Fibroblast of the aortic adventitia (primary cell): ENCODE measurements at places on chromosomes 6 and 20. TPM values are rescaled to one million over a fixed set of nuclear protein-coding genes. Genes with fewer than 3 reads are reported as not detected.

Gene GRM4
- 0.08 TPM in 1 of 2 replicates, not detected in the other for total RNA-seq

Gene SEMG1
- total RNA-seq = not detected in 2 replicates

Gene EPPIN
- total RNA-seq = not detected in 2 replicates

Gene DACT2
- total RNA-seq = 0.27 and 0.98 TPM in 2 replicates

Gene C20orf96
- total RNA-seq = 0.98 and 2.4 TPM in 2 replicates

Gene ZNF391
- 1.4 and 3.0 TPM in 2 replicates for total RNA-seq

Gene WFDC12
- not detected in 2 replicates for total RNA-seq

Gene PTCRA
- not detected in 2 replicates for total RNA-seq

Gene KCNK15
- total RNA-seq = 4.2 and 8.5 TPM in 2 replicates

Gene POM121L2
- total RNA-seq = not detected in 2 replicates

Gene COX7A2
- total RNA-seq = 34.1 and 197 TPM in 2 replicates

Gene CLPSL2
- not detected in 2 replicates for total RNA-seq

Gene NR2E1
- total RNA-seq = not detected in 2 replicates

Gene AIF1
- not detected in 2 replicates for total RNA-seq

Gene B3GALT4
- total RNA-seq = 3.3 and 8.7 TPM in 2 replicates

Gene HLA-DPB1
- total RNA-seq = 0.27 and 3.8 TPM in 2 replicates

Gene VGLL2
- total RNA-seq = not detected in 2 replicates

Gene YWHAB
- total RNA-seq = 174 and 180 TPM in 2 replicates

Gene CYP24A1
- total RNA-seq = 0.98 TPM in 1 of 2 replicates, not detected in the other

Gene SLC44A4
- 0.27 TPM in 1 of 2 replicates, not detected in the other for total RNA-seq

Gene WFDC10B
- total RNA-seq = not detected in 2 replicates

Gene OXT
- not detected in 2 replicates for total RNA-seq

Gene ATP9A
- 23.7 and 69.1 TPM in 2 replicates for total RNA-seq

Gene GSTA1
- not detected in 2 replicates for total RNA-seq

Gene OPN5
- under 0.01 TPM in 1 of 2 replicates, not detected in the other for total RNA-seq

Gene TSPO2
- not detected in 2 replicates for total RNA-seq

Gene RXRB
- 11.1 and 22.6 TPM in 2 replicates for total RNA-seq

Gene LY6G6C
- total RNA-seq = not detected in 2 replicates

Gene PRL
- total RNA-seq = not detected in 2 replicates

Gene BHLHE23
- total RNA-seq = not detected in 2 replicates

Gene BPIFB1
- total RNA-seq = not detected in 2 replicates

Gene TGM2
- 6.0 and 117 TPM in 2 replicates for total RNA-seq

Gene TUBB
- total RNA-seq = 120 and 996 TPM in 2 replicates

Gene FOXP4
- 0.41 and 2.9 TPM in 2 replicates for total RNA-seq

Gene CALHM4
- not detected in 2 replicates for total RNA-seq

Gene NKX2-4
- total RNA-seq = not detected in 2 replicates

Gene KIF25
- not detected in 2 replicates for total RNA-seq

Gene PTPRK
- total RNA-seq = 27.1 and 70.2 TPM in 2 replicates

Gene RAD21L1
- total RNA-seq = not detected in 2 replicates

Gene LAMP5
- 0.18 TPM in 1 of 2 replicates, not detected in the other for total RNA-seq

Gene CGA
- not detected in 2 replicates for total RNA-seq

Gene PDYN
- total RNA-seq = not detected in 2 replicates

Gene DPPA5
- not detected in 2 replicates for total RNA-seq

Gene FERMT1
- 2.9 and 8.8 TPM in 2 replicates for total RNA-seq

Gene OR2B6
- total RNA-seq = not detected in 2 replicates

Gene TRAPPC3L
- total RNA-seq = 0.45 TPM in 1 of 2 replicates, not detected in the other

Gene DLK2
- total RNA-seq = 0.36 and 0.98 TPM in 2 replicates

Gene MYB
- 0.54 and 1.6 TPM in 2 replicates for total RNA-seq

Gene CASS4
- 0.09 and 0.49 TPM in 2 replicates for total RNA-seq

Gene ARMC2
- 1.6 and 2.5 TPM in 2 replicates for total RNA-seq

Gene ID1
- 62.3 and 98.9 TPM in 2 replicates for total RNA-seq

Gene ME1
- total RNA-seq = 17.0 and 21.7 TPM in 2 replicates

Gene MLIP
- not detected in 2 replicates for total RNA-seq

Gene B3GAT2
- total RNA-seq = not detected in 2 replicates

Gene BMP2
- total RNA-seq = 10.6 and 12.3 TPM in 2 replicates
